ENCODE measurements at places on chromosomes 16 and 17.
A peak's percentile ranks its signal among the peaks of the same experiment; 100 is the strongest.

- no peak for DNase-seq
Measured at GRCh38 chr17:69305177-69305576, 21.8 kb downstream of the ABCA5 start.

DNA sequence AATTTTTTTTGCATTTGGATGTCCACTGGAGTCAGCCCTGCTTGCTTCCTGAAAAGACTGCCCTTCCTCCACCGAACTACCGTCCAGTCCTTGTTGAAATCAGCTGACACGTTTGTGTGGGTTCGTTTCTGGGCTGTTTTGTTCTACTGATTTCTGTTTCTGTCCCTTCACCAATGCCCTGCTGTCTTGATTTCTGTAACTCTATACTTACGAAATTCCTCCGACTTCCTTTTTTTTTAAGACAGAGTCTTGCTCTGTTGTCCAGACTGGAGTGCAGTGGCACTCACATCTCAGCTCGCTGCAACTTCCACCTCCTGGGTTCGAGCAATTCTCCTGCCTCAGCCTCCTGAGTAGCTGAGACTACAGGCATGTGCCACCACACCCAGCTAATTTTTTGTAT is 8.4 kb upstream of the GAA start:
- DNase-seq: no peak

- no peak for DNase-seq
Measured at GRCh38 chr16:8661703-8662102, 12.7 kb upstream of the ABAT start.

DNA sequence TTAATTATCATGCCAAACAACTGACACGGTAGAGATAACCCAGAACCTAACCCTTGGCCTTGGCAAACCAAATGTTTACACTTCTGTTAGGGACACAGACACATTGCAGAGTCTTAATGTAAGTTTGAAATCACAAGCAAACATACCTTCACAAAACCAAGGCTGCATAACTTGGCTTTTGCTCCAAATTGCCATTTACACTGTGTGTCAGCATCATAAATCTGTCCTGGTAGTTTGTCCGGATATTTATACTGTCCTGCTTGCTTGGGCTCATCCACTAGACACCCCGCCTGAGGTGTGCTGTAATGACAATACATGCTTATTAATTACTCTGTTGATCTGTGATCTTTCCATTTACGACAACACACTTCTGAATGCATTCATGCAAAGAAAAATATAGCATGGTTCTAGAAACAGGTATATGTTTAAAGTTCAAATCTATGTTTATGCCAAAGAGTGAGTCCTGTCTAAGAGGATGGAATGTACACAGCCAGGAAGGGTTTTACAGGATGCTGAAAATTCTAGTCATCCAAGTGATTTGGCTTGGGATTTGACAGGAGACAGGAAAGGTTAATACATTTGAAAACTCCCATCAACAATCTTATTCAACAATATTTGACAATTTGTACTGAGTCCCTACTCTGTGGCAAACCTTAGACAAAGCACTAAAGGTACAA is 81.1 kb downstream of the ADAMTS18 start:
- DNase-seq: no peak

- no peak for DNase-seq
Measured at GRCh38 chr16:19698480-19699465, 19.3 kb downstream of the KNOP1 start.

- no peak for DNase-seq
Measured at GRCh38 chr16:89400740-89401139, 89.6 kb downstream of the ANKRD11 start.

DNA sequence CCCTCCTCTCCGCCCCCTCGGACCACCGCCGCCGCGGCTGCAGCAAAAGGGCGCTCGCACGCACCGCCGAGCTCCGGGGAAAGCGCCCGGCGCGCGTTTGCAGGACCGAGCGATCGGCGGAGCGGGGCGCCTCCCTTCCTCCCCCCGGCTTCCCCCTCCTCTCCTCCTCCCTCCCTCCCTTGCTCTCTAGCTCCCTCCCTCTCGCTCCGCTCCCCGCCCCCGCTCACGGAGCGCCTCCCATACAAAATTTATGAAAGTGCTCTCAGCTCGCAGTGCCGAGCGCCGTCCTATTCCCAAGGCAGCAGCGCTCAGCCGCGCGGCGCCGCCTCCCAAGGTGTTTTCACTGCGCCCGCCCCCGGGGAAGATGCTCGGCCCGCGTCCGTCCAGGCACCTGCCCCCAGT is at the start of gene RTN4RL1:
Gene RTN4RL1, minus strand, starts transcription at position 115 of the 402 bp plus-strand sequence. CDS start 469 bp downstream, outside the sequence.
- no peak for DNase-seq

- DNase-seq: no peak
Measured at GRCh38 chr16:73743665-73744496, 552.7 kb upstream of the PSMD7 start.

GRCh38 chr17:79046197-79046915 is 22.4 kb downstream of the C1QTNF1 start:
- no peak for DNase-seq

DNA sequence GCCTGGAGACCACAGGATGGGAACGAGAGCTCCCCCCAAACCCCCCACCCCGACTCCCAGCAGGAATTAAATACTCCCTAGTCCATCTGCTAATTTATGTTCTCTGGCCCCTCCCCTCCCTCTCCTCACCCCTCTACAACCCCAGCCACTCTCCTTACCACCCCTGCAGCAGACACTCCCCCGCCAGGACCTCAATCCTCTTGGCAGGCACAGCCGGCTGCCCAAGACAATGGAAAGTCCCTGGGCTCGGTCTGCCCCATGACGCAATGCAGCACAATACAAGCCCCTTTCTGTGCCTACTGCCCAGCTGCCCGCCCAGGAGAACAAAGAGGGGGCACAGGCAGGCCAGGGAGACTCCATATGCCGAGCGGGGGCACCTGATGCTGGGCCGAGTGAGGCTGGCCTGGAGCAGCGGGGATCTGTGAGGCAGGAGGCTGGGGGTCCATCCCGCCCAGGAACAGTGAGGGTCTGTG is 30.3 kb upstream of the CDC42EP4 start:
- DNase-seq: no peak

GRCh38 chr16:85587762-85588556 is 25.2 kb upstream of the GSE1 start:
- DNase-seq: no peak

DNA sequence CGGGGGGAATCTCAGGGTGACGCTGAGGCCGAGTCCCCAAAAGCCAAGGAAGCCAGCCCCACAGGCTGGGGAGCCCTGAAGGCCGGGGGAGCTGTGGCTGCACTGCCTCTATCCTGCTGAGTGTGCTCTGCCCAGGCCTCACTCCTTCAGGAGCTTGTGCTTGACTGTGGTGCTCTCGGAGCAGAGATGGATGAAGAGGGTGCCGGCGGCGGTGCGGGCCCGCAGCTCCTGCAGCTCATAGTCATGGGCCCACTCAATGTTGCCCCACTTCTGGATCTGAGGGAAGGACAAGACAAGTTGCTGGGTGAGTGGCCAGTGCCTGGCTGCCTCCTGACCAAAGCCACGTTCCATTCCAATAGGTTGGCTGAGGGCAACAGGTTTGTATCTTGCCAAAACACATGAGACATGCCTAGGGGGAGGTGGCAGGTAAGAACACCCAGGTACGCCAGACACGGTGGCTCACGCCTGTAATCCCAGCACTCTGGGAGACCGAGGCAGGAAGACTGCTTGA is 20.5 kb downstream of the ATPAF2 start:
- no peak for DNase-seq

DNA sequence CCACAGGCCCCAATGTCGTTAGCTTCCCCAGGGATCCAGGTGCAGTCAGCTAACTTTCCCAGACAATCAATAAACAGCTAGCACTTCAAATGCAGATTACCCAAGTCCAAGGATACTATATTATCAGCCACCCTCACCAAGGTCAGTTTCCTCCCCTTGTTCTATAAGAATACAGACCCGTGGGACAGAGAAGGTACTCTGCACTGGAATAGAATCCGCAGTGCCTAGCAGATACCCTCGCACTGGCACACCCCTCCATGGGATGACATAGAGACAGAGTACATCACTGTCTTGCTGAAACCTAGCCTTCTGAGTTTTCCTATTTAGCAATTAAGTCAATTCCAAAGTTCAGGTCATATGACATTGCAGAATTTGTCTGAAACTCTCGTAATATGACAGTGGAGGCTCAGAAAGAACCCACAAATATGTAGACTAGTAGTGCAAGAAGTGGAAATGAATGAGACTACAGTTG is 40.0 kb upstream of the ABCA10 start:
- no peak for DNase-seq

DNA sequence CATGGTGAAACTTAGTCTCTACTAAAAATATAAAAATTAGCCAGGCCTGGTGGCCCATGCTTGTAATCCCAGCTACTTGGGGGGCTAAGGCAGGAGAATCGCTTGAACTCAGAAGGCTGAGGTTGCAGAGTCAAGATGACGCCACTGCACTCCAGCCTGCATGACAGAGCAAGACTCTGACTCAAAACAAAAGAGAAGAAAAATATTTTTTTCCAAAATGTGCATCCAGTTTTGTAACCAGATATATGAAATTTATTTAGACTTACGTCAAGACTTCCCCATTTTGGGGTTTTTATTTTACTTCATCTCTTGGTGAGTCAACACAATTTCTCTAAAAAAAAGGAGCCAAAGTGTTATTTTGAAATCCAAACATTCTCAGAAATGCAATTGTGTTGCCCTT is 5.5 kb upstream of the TM4SF5 start:
- DNase-seq: no peak

DNA sequence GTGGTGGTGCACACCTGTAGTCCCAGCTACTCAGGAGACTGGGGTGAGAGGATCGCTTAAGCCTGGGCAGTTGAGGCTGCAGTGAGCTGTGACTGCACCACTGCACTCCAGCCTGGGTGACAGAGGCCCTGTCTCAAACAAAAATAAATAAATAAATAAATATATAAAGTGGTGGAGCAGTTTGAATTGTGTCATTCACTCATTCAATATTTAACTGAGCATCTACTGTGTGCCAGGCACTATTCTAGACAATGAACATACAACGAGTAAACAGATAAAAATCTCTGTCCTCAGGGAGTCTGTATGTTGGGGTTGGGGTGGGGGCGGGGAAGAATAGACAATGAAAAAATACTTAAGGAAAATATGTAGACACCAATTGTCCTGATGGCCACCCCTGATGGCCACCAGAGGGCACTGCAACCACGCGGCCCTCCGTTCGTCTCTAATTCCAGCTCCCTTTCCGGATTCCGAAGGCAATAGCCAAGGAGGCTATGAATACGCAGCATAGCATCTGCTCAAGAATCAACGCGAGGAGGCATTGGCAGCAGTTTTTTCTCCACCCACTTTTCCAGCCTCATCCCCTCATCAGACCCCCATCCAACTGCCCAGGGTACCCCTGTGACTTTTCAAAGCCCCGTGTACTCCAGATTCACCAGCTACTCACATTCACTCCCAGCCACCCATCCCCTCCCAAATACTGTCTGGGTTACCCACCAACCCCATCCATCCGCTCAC is 21.4 kb downstream of the QPRT start:
- DNase-seq: peak; percentile 56

- DNase-seq: peak; percentile 81
Measured at GRCh38 chr17:8376271-8377067, at the start of gene KRABD2. KRABD2 (minus strand) TSS chr17:8376704.

DNA sequence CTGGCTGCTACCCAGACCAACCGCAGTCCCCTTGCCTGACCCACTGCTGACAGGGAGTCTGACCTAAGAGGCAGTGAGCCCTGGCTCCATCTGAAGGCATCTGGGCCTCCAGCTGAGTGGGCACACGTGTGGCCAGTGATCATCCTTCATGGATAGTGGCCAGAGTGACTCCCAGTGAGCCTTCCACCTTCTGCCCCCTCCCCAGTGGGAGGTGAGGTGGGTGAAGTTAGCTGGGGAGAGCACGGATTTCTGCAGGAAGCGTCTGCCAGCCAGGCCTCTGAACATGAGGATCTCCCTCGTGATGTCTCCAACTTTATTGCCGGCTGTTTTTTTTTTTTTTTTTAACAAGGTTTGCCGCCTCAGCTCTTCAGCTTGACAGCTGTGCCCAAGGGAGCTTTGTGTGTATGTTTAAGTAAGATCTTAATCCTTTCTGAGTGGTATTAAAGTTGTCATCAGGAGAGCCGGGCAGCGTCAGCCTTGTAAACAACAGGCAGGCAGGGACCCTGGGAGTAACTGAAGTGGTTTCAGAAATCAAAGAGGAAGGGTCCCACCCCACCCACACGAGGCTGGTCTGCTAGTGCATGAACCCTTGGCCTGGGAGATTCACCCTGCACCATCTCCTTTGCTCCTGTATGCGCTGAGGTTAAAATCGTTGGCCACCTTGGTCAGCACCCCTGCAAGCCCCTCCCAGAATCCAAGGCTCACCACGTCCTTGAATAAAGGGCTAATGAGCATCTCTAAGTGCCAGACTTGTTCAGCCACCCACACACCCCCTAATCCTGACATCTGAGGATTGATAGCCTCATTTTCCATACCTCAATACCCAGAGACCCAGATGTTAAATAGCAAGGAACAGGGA is 33.3 kb downstream of the RHBDL3 start:
- no peak for DNase-seq

- no peak for DNase-seq
Measured at GRCh38 chr16:66924527-66925321, 611 bp downstream of the RRAD start.

- no peak for DNase-seq
Measured at GRCh38 chr16:17417740-17418139, 53.0 kb downstream of the XYLT1 start.

DNA sequence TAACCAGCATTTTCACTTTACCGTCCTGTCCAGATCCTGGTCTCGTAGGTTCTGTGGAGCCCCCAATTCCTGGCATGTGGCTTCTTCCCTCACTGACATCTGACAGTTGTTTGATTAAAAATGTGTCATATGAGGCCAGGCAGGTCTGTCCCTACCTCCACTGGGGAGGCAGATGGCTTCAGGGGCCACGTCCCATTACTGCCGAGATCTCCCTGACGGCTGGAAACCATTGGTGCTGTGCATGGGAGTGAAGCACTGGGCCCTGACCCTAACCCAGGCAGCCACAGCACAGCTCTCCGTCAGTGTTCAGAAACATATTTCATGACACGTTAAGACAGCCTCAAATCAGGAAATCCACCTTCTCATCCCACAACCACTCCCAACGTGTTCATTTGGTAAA is 77.5 kb downstream of the GNAO1 start:
- no peak for DNase-seq

DNA sequence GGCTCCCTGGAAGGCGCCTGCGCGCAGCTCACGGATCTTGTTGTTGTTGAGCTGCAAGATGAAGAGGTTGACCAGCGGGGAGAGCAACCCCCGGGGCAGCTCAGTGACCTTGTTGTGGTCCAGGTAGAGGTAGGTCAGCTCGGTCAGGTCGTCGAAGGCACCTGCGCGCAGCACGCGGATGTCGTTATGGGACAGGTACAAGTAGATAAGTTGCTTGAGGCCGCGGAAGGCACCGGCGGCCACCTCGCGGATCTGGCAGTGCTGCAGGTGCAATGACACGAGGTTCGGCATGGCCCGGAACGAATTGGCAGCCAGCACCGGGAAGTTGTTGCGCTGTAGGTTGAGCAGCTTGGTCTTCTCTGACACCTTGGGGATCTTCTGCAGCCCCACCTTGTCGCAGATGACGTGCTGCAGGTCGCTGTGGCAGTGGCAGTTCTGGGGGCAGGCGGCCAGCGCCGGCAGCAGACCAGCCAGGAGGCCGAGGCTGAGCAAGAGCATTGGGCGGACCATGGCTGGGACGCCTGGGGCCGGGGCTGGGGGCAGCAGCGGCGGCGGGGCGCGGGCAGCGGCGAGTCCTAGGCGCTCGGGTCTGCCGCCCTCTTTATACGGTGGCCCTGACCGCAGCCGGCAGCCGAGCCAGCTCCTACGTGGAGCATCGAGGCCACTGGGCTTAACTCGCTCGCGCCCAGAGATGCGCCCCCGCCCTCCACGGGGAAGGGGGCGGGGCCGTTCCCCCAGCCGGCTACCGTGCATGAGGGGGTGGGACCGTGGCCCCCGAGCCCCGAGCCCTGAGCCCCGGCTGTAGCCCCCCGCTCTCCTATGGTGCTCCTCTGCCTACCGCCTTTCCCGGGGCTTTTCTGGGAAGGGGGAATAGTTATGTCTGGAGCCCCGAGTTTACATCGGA is at the start of gene CHAD:
Gene CHAD, minus strand, starts transcription at position 577 of the 904 bp plus-strand sequence. Its CDS starts 67 bp downstream, at position 510.
- no peak for DNase-seq
